ENCODE measurements at places on chromosomes 2 and 18.

GRCh38 chr18:63160172-63160995, 159.2 kb downstream of the BCL2 start:
- DNase-seq: peak; percentile 61

GRCh38 chr18:8811115-8811514, 105.8 kb downstream of the MTCL1 start:
- DNase-seq: no peak

GRCh38 chr2:5798084-5798483, 105.9 kb downstream of the SOX11 start:
- no peak for DNase-seq

GRCh38 chr18:13433685-13434084, 215.1 kb downstream of the LDLRAD4 start:
- no peak for DNase-seq

- DNase-seq: no peak
Measured at GRCh38 chr18:12518326-12518725, 110.6 kb downstream of the PRELID3A start.

GRCh38 chr2:30775833-30776232, 31.4 kb downstream of the CAPN13 start:
- DNase-seq: peak; percentile 27

DNA sequence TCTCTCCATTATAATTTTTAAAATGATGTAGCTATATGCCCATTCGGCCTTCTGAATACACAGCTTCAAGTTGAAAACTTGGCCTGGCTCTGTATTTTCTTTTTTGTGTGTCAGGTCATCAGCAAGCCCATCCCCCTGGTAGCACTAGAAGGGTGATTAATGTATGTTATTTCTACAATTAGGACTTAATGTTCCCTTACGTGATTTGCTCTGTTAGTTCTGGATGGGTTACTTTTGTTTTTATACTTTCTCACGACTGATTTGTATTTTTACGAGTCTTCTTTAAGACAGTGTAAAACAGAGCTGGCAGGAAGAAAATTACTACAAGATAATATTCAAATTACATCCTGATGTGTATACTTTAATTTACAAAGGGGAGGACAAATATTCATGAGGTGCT, 88.4 kb upstream of the RGPD4 start:
- DNase-seq: no peak

- no peak for DNase-seq
Measured at GRCh38 chr2:9114458-9114857, 92.2 kb upstream of the ASAP2 start.

GRCh38 chr2:240520130-240520973, 37.4 kb downstream of the ANKMY1 start:
- DNase-seq: peak; percentile 28

DNA sequence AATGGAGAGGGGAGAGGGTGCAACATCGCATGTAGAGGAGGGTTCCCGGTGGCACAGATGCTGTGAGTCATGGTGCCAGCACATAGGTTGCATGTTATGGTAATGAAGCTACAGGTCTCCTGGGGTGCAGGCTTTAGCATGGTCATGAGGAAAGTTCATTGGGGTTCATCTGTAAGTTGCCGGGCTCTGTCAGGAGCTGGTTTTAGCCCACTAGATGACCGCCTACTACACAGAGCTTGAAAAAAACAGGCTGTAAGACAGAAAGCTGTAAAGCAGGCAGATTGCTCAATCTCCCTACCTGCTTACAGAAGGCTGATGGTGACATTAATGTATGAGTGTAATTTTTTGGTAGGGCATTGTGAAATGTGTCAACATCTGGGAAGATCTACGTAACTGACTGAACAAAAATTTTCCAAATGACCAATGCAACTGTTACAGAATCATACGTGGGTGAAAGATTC, 23.9 kb downstream of the DYSF start:
- DNase-seq: no peak

DNA sequence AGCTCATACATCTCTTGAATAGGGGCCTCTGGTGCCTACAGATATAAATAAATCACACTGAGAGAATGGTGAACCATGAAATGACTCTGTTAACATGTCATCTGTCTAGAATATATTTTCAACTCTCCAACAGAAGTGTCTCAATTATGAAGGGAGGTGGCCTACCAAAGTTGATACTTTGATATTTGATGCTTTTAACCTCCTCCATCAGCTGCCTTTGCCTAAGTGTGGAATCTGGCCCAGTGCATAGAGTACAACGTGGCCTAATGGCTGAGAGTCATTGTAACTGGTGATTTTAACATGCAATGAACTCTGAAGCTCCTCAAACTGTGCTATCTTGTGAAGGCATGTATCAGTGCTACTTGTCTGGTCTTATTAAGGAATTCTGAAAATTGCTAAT, 93.4 kb downstream of the MYO3B start:
- DNase-seq: no peak

DNA sequence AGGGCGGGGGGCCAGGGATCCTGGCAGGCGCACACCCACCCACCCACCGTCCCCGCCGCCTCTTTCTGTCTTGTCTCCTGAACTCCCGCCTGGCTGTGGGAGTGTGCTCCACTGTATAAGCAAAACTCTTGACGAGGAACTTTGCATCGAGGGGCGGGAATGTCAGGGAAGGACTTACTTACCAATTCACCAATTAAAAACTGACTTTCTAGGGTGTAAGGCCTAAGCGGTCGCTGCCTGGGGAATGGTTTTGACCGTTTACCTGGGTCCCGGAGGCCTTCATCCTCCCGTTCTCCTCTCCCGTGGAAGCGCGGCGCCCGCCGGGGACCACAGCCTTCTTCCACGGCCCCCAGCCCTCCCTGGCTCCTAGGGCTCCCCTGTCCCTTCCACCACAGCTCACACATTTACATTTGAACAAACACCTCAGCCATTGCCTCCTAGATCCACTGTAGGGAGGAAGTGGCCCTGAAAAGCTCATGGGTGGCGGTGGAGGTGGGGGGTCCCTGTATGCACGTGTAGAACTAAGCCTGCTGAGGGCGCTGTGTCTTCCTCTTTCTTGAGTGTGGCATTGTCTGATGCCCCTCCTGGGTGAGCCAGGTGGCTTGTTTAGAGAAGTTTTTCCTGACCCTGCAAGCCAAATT, 8.9 kb downstream of the ASIC4 start:
- no peak for DNase-seq

- no peak for DNase-seq
Measured at GRCh38 chr2:187876554-187876953, 322.3 kb upstream of the TFPI start.

GRCh38 chr2:44774826-44775492, 166.5 kb upstream of the SIX3 start:
- no peak for DNase-seq

- DNase-seq: no peak
Measured at GRCh38 chr2:222943820-222944219, 83.0 kb downstream of the ACSL3 start.

- no peak for DNase-seq
Measured at GRCh38 chr2:32904074-32904473, 42.7 kb upstream of the LTBP1 start.

GRCh38 chr18:9419956-9420631, 55.2 kb upstream of the RALBP1 start:
- DNase-seq: no peak

DNA sequence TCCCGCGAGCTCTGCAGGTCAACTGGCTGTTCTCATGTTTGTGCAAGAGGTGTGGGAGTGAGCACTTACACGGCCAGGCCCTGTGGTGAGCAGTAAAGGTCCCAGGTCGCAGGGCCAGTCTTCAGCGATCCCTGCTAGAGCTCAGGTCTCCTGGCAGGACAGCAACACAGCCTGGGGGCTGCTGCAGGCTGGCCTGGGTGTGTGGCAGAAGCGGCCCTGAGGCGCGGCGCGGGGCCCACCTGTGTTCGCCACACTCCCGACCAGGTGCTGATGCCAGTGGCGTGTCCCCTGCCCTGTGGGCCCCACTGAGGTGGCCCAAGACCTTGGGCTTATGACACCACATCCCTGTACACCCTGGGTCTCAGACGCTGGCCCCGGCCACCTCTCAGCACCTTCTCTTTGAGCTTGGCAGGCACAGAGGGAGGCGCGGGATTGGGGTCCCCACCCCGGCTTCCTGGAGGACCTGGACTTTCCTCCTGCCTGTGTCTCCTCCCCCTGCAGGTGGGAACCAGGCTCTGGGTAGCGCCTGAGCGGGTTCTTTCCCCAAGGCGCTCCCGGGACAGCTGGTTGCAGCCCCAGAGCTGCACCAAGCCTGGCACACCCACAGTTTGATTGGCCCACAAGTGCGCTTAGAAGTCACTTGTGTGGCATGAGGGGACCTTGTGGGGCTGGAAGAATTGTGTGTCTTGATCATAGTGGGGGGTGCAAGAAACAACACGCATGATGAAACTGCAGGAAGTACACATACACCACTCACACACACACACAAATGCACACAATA, 59.2 kb downstream of the TWIST2 start:
- no peak for DNase-seq

GRCh38 chr2:40324656-40325055, 127.2 kb downstream of the SLC8A1 start:
- DNase-seq: no peak

- no peak for DNase-seq
Measured at GRCh38 chr2:98935111-98935770, 784 bp downstream of the CRACDL start.

DNA sequence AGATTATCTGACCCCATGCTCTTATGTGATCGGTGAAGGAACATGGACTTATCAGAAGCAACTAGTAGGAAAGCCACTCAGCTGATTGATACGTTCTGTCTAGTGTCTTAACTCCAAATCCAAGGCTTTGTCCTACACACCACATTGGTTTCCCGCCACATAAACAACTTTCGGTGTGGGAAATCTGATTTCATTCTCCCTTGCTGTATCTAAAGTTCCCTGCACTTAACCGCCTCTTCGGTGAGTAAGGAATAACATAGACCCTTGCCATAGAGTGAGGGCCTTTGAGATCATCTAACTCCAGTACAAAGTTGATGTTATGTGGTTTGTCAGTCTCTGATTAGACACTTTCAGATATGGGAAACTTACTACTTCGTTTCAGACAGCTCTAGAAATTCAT, 538.2 kb upstream of the TNP1 start:
- DNase-seq: no peak

GRCh38 chr2:240916571-240917008, 10.5 kb downstream of the CROCC2 start:
- no peak for DNase-seq

GRCh38 chr2:179525340-179525739, 260.7 kb upstream of the SESTD1 start:
- no peak for DNase-seq

DNA sequence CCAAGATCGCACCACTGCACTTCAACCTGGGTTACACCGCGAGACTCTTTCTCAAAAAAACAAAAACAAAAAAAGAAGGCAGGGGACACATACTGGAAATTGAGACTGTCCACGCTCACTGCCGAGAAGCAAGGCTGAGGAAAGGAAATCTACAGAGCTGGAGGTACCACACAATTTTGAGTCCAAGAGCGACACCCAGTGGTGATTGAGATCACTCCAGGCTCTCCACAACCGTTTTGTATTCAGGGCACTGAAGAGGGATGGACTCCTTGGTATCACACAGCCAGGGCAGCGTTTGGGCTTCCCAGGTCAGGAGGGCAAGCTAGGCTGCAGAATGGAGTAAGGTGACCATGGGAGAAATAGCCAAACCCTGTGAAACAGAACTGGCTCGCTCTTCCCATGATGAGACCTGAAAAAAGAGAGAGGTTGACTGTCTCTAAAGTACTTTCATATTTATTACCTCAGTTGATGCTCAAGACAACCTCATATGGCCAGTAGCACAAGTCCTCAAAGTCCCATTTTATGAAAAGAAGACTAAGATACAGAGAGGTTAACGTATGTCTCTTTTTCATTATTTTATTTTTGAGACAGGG, 74.5 kb upstream of the YPEL5 start:
- DNase-seq: peak; percentile 76

- DNase-seq: no peak
Measured at GRCh38 chr2:119177838-119178190, 19.3 kb upstream of the C1QL2 start.

DNA sequence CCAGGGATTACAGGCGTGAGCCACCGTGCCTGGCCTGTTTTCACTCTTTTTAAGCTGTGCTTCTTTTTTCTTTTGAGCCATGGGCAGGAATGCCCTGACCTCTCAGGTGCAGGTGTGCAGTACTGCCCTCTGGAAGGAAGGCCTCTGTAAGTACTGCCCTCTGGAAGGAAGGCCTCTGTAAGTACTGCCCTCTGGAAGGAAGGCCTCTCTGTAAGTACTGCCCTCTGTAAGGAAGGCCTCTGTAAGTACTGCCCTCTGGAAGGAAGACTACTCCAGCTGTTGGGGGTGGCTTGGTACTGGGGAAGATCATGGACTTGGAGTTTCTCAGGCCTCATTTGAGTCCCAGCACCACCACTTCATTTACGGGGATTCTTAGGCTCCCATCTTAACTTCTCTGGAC, 248.5 kb upstream of the ID2 start:
- DNase-seq: no peak

- no peak for DNase-seq
Measured at GRCh38 chr2:38592951-38593350, 9.8 kb downstream of the HNRNPLL start.

GRCh38 chr2:223797811-223798721, 39.3 kb downstream of the AP1S3 start:
- DNase-seq: no peak

- DNase-seq: no peak
Measured at GRCh38 chr2:157122776-157123175, 134.7 kb upstream of the GALNT5 start.

GRCh38 chr2:193276560-193276959, 1081.8 kb upstream of the TMEFF2 start:
- DNase-seq: no peak

DNA sequence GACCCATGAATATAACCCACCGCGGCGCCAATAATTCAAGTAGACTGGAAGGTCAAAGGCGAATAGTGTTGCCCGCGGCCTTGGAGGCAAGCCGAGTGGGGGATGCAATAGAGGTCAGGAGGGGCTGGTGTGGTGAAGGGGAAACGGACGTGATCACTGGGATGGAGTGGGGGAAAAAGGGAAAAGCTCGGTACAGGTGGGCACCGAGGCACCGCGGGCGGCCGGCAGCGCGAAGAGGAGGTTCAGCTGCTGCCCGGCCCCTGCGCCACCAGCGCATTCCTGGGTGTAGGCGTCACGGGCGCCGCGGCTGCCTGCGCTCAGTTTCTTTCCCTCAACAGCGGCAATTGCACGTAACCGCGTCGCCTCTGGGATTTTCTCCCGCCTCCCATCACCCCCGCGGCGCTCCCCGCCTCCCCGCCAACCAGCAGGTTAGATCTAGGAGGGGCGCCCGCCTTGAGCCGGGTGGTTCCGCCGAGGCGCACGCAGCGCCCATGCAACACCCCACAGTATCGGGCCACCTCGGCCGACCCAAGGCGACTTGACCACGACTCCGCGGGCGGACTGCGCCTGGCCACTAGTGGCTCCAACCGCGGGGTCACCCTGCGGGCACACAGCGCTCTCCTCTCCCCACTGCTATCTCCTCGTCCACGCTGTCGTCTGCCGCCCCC, 1.5 kb downstream of the RND3 start:
- no peak for DNase-seq
